IMR-90 (cell line): ENCODE measurements at places on chromosomes 12 and 14. TPM values are rescaled to one million over a fixed set of nuclear protein-coding genes. Genes with fewer than 3 reads are reported as not detected.

The NINJ2 gene
- total RNA-seq: not detected in 2 replicates

The CCDC196 gene
- not detected in 2 replicates for total RNA-seq

The SMCO2 gene
- total RNA-seq: not detected in 2 replicates

The ENO2 gene
- 20.8 and 28.3 TPM in 2 replicates for total RNA-seq

DNA sequence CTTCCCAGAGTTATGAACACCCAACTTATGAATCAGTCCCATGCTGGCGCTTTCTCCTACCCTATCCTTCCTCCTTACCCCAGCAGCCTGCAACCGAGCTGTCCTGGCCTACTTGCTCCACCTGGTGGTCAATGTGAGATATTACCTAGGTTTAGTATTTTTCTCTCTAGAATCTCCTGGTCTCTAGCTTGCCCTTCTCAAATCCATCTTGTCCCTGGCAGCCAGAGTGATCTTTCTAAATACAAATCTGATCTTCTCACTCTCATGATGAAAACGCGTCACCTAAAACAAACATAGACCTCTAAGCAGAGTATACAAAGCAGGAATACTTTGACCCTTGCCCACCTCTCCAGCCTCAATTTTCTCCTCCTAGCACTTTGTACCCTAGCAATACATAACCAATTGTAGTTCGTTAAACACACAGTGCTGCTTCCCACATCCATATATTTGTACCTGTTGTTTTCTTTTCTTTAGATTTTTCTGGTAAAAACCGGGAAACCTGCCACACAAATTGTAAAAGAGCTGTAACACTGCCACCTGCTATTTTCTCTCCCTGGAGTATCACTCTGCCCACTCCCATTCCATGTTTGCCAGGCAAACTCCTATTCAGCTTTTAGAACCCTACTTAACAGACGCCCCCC, 20.0 kb upstream of the TCP11L2 start:
- DNase-seq: peak; percentile 55

GRCh38 chr14:49193332-49194065, 392.7 kb downstream of the RPS29 start:
- no peak for DNase-seq

DNA sequence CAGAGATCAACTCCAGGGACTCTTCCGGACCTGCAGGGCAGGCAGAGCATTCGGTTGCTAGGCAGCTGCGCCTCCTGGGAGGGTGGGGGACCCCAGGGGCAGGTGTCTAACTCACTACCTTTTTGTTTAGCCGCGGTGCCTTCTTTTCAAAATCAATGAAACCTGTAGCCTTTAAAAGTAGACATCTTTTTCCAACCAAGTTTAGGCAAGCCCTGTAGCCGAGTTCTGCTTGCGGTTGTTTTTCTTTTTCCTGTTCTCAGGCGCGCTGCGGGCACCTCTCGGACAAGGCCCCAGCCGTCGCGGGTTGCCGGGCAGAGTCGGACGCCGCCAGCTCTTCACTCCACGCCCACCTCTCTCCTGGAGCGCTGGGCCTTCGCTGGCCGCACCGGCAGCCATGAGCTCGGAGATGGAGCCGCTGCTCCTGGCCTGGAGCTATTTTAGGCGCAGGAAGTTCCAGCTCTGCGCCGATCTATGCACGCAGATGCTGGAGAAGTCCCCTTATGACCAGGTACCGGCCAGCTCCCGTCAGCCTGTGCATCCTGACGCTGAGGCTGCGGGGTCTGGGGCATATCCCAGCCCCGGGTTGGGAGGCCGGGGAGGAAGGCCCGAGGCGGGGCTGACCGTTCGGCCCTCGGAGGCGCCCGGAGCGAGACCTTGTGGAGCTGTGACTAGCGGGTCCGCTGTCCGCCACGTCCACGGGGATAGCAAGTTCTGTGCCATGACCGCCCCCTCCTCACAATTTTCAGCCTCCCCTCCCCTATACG, at the start of gene TTC8:
Gene TTC8, plus strand, starts transcription at position 338 of the 764 bp plus-strand sequence. Its CDS starts 57 bp downstream, at position 395.
- DNase-seq: peak; percentile 89

The ALDH1L2 gene
- total RNA-seq: 16.7 and 22.8 TPM in 2 replicates

The CNTN1 gene
- total RNA-seq: 0.18 and 0.28 TPM in 2 replicates

The HPD gene
- total RNA-seq: 0.18 TPM in 1 of 2 replicates, not detected in the other

The TGM1 gene
- 0.56 and 0.72 TPM in 2 replicates for total RNA-seq

The ZNF385A gene
- total RNA-seq: 0.28 and 0.36 TPM in 2 replicates

- DNase-seq: no peak
These were observed 754.1 kb downstream of the NOVA1 start for GRCh38 chr14:25843481-25844470.

The AICDA gene
- total RNA-seq: not detected in 2 replicates

DNA sequence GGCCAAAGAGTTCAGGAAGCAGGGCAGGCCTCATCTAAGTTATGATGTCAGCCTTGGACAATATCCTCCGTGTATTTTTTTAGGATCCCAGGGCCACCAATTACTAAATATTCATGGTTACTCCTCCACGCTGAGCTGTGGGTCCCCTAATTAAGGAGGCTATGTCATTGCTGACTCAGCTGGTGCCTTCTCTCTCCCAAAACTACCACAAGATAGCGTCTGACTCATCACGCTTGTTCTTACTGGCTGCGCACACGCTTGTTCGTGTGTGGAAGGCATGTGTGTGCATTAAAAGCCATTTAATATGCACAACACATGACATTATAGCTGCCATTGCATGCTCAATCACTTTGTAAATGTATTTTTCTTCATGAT, 78.3 kb downstream of the GSC start:
- no peak for DNase-seq

GRCh38 chr12:6394398-6394797, 10.4 kb downstream of the LTBR start:
- DNase-seq: no peak
